Activated CD8-positive, alpha-beta T cell treated with anti-CD3 and anti-CD28 coated beads, Interleukin-2, amount 10 ng/mL, durations not matched to agents 7 days and 5 days (primary cell): ENCODE measurements at places on chromosomes 3 and 15. TPM values are rescaled to one million over a fixed set of nuclear protein-coding genes. Genes with fewer than 3 reads are reported as not detected.

DUOXA1 gene
- not detected for total RNA-seq

SEMA5B gene
- total RNA-seq, result not detected

FRMD4B gene
- 8.2 TPM for total RNA-seq

CORO2B gene
- total RNA-seq, result not detected

PPP1R2 gene
- total RNA-seq, result 72.6 TPM

GRAMD1C gene
- 0.70 TPM for total RNA-seq

ACAN gene
- not detected for total RNA-seq

FGF12 gene
- total RNA-seq, result not detected

CLDN18 gene
- not detected for total RNA-seq

ST8SIA2 gene
- not detected for total RNA-seq

FBXO40 gene
- total RNA-seq, result not detected

PDZRN3 gene
- not detected for total RNA-seq

CHCHD6 gene
- total RNA-seq, result 6.2 TPM

SLC28A1 gene
- total RNA-seq, result not detected

XPC gene
- 29.4 TPM for total RNA-seq

IQSEC1 gene
- 53.8 TPM for total RNA-seq

C3orf62 gene
- 10.4 TPM for total RNA-seq

PPP1R14D gene
- total RNA-seq, result not detected

ATP1B3 gene
- total RNA-seq, result 108 TPM

CSPG5 gene
- total RNA-seq, result 0.37 TPM

AHSG gene
- not detected for total RNA-seq

UROC1 gene
- total RNA-seq, result 0.13 TPM

ISL2 gene
- 0.32 TPM for total RNA-seq

KIF15 gene
- total RNA-seq, result 62.2 TPM

PRTG gene
- not detected for total RNA-seq

HMG20A gene
- 51.7 TPM for total RNA-seq

PIERCE2 gene
- not detected for total RNA-seq

ACAD9 gene
- total RNA-seq, result 68.3 TPM

TATDN2 gene
- 61.6 TPM for total RNA-seq

KPNA4 gene
- 46.3 TPM for total RNA-seq

PLA2G4F gene
- not detected for total RNA-seq

CEP70 gene
- total RNA-seq, result 15.9 TPM

C3orf80 gene
- not detected for total RNA-seq

NTRK3 gene
- total RNA-seq, result not detected

GMNC gene
- total RNA-seq, result not detected

CISH gene
- 380 TPM for total RNA-seq

OR5K3 gene
- total RNA-seq, result not detected

SEMA3B gene
- 0.52 TPM for total RNA-seq

IGDCC3 gene
- total RNA-seq, result not detected

TM4SF18 gene
- total RNA-seq, result not detected

DNAJB11 gene
- 56.5 TPM for total RNA-seq
